ENCODE measurements at places on chromosomes 6 and 20. TPM values are rescaled to one million over a fixed set of nuclear protein-coding genes. Genes with fewer than 3 reads are reported as not detected.

SLC22A2 gene
- total RNA-seq = 0.11 TPM

SPEF1 gene
- total RNA-seq = 0.22 TPM

WFDC10B gene
- not detected for total RNA-seq

SPINT4 gene
- not detected for total RNA-seq

TDRD6 gene
- under 0.01 TPM for total RNA-seq

CGA gene
- total RNA-seq = not detected

MUC21 gene
- not detected for total RNA-seq

CST11 gene
- total RNA-seq = not detected

NMBR gene
- not detected for total RNA-seq

ARMH2 gene
- not detected for total RNA-seq

SIRPD gene
- total RNA-seq = not detected

DEFB132 gene
- not detected for total RNA-seq

OR12D3 gene
- not detected for total RNA-seq

PI16 gene
- not detected for total RNA-seq

CDC25B gene
- 32.4 TPM for total RNA-seq

KCNQ5 gene
- total RNA-seq = 0.43 TPM

TMEM244 gene
- total RNA-seq = not detected

EDN3 gene
- total RNA-seq = 2.9 TPM

SEL1L2 gene
- total RNA-seq = not detected

DLK2 gene
- total RNA-seq = 11.0 TPM

GSTA3 gene
- total RNA-seq = not detected

HLA-DQB2 gene
- total RNA-seq = not detected

PBOV1 gene
- total RNA-seq = not detected

WFDC2 gene
- 12.9 TPM for total RNA-seq

KHDC1L gene
- not detected for total RNA-seq

Data from placental epithelial cell (primary cell).